ENCODE measurements at places on chromosomes 3 and 15.

DNA sequence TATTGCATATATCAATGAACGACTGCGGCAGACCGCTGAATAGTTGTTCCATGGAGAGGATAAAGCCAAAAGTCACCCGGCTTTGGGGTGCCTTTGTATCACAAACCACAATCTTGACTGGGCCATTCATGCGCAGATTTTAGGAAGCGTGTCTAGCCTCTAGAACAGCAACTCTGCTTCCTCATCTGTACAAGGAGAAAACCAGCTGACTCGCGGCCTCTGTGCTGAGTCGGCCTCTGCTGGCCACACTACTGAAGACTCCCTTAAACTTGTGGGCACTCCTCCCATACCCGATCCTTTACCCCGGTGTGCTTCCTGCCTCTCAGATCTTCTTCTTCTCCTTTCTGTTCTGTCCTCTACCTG, 872 bp downstream of the DLEC1 start:
- no peak for DNase-seq

- no peak for DNase-seq
Measured at GRCh38 chr3:114128231-114128630, 50.6 kb downstream of the DRD3 start.

GRCh38 chr3:140715035-140715434, 37.2 kb downstream of the TRIM42 start:
- DNase-seq = no peak

DNA sequence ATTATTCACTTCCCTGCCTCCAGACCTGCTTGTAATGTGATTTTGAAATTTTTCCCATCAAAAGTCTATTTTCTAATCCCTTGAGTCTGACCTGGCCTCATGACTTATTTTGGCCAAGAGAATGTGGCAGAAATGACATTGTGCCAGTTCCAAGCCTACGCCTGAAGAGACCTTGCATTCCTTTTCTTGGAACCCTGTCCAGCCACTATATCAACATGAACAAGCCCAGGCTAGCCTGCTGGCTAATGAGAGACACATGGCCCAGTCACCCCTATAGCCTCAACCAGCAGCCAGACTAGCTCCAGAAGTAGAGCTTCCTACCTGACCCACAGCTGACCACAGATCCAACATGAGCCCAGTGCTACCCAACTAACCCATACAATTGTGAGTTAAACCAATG, 121.1 kb upstream of the ACP3 start:
- no peak for DNase-seq

- DNase-seq = no peak
Measured at GRCh38 chr3:45488591-45488990, 100.2 kb downstream of the LARS2 start.

GRCh38 chr15:88745065-88745464, 58.2 kb upstream of the ACAN start:
- DNase-seq = no peak

GRCh38 chr3:134485075-134485717, 589 bp downstream of the ANAPC13 start:
- DNase-seq = no peak

- no peak for DNase-seq
Measured at GRCh38 chr3:62173939-62174515, 199.3 kb downstream of the FEZF2 start.

GRCh38 chr3:133256787-133257483, 142.9 kb upstream of the BFSP2 start:
- no peak for DNase-seq

DNA sequence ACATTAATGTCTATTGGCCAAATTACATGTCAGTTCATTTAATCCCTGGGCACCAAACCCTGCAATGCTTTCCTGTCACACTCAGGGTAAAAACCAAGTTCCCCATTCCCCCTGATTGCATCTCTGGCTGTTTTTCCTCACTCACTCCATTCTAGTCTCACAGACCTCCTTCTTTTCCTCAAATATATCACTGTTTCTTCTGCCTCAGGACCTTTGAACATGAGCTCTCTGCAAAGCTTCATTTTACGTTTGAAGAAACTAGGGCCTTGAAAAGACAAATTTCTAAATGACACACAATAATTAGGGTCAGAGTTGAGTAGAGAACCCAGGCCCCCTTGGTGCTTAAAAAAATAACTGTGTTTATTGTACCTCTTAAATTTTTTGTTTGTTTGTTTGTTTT, 230.6 kb downstream of the THRB start:
- no peak for DNase-seq

DNA sequence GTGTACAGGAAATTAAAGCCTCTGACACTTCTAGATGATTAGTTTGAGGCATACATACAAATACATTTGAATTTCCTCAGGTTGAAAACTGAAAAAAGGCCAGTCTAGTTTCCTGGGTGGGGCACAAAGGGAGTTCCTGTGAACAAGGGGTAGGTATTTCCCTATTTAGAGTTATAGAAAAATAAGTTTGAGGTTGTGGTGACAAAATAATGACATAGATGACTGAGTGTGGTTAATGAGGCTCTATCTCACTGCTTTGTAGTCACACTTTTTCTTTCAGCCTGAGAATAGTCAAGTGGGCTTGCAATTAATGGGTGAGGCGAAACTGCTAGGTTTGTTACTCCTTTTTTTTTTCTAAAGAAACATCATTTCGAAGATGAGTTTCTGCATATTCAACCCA, 4.3 kb downstream of the SLCO3A1 start:
- no peak for DNase-seq

DNA sequence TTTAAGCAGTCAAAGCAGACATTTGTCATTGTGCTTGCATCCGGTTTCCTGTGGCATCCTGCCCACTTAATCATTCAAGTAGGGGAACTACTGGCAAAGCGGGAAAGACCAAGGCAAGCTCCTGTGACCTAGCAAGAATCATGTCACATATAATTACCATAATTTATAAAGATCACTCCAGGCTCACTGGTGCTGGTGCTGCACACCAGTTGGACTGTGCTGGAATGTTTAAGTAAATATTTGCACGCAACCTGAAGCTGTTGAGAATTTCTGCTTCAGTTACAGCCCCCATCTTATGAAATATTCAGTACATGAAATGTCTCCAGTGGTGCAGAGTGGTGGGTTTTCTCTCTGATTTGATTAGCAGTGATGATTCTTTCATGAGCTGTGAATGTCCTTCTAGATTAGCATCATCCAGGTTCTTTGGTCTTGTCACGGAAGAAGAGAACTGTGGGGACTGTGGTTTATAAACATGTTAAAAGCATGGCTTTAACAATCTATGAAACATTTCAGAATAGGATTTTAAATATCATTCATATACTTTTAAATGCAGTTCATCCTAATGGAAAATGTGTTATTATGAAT, 621.3 kb upstream of the EPHA6 start:
- no peak for DNase-seq

DNA sequence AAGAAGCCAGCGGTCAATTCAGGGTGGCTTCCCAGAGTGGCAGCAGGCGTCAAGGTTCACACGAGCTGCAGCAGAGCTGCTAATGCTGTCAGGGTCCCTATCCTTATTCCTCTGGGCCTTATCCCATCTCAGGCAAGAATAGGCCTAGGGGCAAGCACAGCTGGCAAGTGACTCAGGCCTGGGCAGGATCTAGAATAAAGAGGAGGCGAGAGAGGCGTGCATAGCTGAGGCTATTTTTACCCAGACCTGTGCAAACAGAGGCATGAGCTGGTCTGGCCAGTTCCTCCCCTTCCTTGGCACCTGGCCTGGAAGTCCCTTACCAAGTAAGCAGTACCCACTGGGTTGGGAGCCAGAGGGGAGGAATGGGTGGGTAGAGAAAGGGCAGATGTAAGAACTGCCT, 12.2 kb upstream of the VIPR1 start:
- no peak for DNase-seq

DNA sequence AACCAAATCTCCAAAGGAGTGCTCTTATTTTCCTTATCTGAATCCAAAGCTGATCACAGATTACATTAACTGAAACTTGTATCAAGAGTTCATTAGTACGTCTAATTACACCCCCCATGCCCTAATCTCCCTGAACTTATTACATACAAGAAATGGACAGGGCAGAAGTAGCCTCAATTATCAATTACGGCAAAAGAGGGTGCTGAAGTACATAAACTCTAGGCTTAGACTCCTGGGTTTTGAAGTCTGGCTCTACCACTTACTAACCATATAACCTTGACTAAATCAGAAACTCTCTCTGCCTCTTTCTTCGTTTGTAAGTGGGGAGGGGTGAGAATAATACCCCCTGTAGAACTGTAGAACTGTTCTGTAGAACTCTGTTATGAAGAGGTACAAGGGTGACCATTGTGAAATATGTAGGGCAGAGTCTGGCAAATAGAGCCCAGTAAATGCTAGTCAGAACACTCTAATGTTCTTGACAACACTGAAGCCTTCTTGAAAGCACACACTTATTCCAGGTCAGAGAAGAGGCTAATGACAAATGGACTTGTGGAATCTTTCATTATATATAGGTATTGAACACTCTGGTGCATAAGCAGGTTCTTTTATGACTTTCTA, 19.6 kb upstream of the OR5K4 start:
- DNase-seq = no peak

GRCh38 chr3:69855436-69856162, 116.3 kb downstream of the MITF start:
- no peak for DNase-seq

- no peak for DNase-seq
Measured at GRCh38 chr3:130827486-130827885, 66.4 kb upstream of the ATP2C1 start.

GRCh38 chr3:16374047-16374934, 109.3 kb downstream of the OXNAD1 start:
- DNase-seq = no peak
